T-cell (primary cell): ENCODE measurements at places on chromosomes 2 and 18. TPM values are rescaled to one million over a fixed set of nuclear protein-coding genes. Genes with fewer than 3 reads are reported as not detected.

The MTERF4 gene
- total RNA-seq: 78.7 TPM

- DNase-seq: no peak
Measured at GRCh38 chr2:41880561-41881243, 167.1 kb upstream of the PKDCC start.

The STARD6 gene
- total RNA-seq: not detected

DNA sequence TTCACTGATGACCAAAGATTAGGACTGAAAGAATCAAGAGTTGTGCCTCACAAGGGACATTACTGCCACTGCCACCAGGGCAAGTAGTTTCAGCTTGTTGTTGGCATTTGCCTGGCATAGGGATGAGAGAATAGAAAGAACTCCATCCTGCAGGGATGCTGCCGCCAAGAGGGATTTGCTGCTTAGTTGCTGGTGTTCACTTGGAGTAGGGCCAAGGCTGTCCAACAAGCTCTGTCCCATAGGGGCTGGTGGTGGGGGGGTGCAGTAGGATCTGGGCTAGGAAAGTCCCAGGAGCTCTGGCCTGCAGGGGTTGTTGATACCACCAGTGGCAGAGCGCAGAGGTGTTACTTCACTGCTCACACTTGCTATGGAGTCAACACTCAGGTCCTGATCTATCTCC is 84.9 kb upstream of the MGAT4A start:
- no peak for DNase-seq
